ENCODE measurements at places on chromosomes 3 and 15.

- DNase-seq = peak; percentile 52
Observed at GRCh38 chr15:40787344-40787841, 17.6 kb downstream of the C15orf62 start.

DNA sequence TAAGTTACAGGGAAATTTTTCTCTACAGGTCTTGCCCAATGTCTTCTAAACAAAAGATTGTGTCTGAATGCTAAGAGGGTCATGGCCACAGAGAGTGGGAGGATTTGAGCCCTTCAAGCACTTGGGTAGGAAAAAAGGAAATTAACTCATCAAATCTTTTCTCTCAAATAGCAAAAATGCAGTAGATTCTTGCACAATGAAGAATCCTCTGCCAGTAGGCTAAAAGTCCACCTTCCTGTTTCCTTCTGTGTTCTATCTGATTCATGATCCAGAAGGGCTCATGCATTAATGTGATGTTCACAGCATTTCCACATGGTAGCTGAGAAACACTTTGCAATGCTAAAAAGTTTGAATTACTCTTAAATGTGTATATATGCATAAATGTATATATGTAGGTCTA lies 177.1 kb downstream of the CD47 start:
- no peak for DNase-seq

- DNase-seq = no peak
Observed at GRCh38 chr15:56732886-56733135, 498 bp downstream of the ZNF280D start.

DNA sequence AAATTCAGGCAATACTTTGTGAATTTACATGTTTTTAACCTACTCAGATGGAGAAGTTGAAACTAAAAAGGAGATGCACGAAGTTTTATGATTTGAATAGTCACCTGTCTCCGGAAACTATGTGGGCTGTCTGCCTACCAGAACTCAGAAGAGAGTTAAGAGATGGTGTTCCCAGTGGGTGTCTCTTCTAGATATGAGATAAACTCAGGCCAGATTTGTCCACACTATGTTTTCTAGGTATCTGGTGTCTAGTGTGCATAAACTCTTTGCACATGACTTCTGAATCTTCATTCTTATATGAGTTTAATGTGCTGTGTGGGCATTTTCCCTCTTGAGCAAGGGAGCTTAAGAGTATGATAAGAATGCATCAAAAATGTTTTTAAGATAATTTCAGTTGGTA lies 222.8 kb downstream of the FOXP1 start:
- peak; percentile 27 for DNase-seq

- DNase-seq = no peak
Observed at GRCh38 chr3:107366766-107367165, 10.5 kb upstream of the CCDC54 start.

- no peak for DNase-seq
Observed at GRCh38 chr15:50110285-50110684, 8.7 kb downstream of the ATP8B4 start.

DNA sequence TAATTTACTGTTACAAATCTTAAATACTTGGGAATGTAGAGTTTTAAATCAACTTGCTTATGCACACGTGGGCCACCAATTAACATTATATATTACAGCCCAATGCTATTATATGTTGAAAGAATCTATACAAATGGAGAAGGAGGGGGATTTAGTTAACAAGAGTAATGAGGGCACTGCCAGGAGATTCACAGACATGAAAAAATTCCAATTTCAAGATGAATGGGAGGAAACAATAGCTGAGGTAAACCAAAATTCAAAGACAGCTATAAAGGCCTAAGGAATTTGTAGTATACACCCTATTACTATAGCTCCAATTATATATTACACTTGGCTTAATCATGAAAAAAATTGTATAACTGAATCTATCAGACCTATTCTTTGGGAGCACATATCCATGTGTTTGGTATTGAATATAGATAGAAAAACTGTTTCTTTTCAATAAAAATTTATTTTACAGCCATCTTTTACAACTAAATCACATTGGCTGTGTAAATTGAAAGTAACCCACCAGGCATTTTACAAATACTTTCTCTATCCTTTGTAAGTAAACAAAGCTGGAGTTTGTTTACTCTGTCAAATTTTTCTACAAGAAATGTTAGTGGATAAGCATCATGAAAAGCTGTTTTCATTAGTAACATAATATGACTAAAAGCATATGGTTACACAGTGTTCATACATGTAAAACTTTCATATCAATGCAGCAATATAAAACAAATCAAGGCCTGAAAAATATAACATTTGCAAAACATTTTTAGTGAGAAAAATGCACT lies 1045.8 kb downstream of the ROBO1 start:
- DNase-seq = no peak

GRCh38 chr15:66253418-66254088 lies at the start of gene MEGF11:
Gene MEGF11, minus strand, starts transcription at chr15:66253750. Its CDS starts 125,347 bp downstream, at chr15:66128403.
- no peak for DNase-seq

- no peak for DNase-seq
Observed at GRCh38 chr3:23162934-23163333, 40.2 kb upstream of the UBE2E2 start.

DNA sequence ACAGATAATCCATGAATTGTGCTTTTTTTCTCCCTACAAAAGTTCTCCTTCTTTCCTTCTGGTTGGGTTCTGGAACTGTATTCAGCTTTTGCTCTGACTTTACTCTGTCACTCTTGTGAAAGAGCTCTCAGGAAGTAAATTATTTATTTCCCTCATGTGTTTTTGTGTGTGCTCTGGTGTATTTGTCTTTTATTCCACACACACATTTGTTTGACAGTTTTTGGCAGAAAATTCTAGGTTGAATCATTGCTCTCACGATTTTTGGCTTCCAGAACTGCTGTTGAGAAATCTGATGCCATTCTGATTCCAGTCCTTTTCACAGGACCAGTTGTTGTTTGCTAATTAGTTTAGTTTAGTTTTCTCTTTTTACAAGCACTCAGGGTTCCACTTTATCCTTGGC lies 172.8 kb downstream of the PLCH1 start:
- DNase-seq = no peak

GRCh38 chr3:62837145-62837787 lies 38.0 kb downstream of the CADPS start:
- no peak for DNase-seq

GRCh38 chr15:84981711-84982300 lies at the start of gene PDE8A:
Gene PDE8A, plus strand, starts transcription at chr15:84981856. Its CDS starts 307 bp downstream, at chr15:84982163.
- peak; percentile 61 for DNase-seq

GRCh38 chr15:87604857-87605446 lies 651.6 kb downstream of the NTRK3 start:
- peak; percentile 12 for DNase-seq

- no peak for DNase-seq
Observed at GRCh38 chr15:71079208-71080044, 35.8 kb upstream of the THSD4 start.

GRCh38 chr3:169710619-169711018 lies 47.1 kb upstream of the MECOM start:
- DNase-seq = no peak

DNA sequence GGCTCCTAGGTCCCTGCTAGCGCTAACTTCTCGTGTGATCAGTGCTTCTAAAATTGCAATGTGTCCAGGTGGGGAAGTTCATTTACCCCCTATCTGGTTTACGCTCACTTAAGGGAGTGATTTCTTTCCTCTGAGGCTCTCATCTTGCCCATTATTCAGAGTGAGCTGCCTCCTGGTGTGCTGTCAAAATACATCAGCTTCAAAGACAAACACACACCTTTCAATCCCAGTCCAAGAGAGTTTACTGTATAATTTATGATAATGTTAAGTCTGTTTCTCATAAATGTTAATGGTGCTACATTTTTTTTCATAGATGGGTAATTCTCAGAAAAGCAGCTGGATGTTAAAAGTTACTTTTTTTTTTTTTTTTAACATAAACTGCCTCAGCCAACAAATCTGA lies 112.3 kb downstream of the RORA start:
- DNase-seq = no peak

GRCh38 chr15:100988297-100988696 lies 69.1 kb downstream of the LRRK1 start:
- DNase-seq = no peak
